ENCODE measurements at places on chromosomes 16 and 17.

- no peak for DNase-seq
Measured at GRCh38 chr16:31535737-31536136, 8.0 kb downstream of the AHSP start.

DNA sequence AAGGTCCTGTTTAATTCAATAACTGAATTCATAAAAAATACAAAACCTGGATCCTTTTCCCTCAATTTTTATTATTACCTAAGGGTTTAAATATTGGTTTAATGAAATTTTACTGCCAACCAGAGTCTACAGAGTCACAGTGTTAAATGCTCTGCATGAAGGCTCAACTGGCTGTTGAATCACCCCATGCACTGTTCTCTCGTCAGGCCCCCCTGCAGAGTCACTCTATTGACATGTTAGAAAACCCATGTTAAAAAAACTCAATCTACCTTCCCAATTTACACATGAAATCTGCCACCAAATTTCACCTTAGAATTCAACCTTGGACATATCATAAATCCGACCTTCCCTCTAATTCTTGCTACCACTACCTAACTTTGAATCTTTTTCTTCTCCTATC is 43.3 kb upstream of the ULK2 start:
- DNase-seq: no peak

DNA sequence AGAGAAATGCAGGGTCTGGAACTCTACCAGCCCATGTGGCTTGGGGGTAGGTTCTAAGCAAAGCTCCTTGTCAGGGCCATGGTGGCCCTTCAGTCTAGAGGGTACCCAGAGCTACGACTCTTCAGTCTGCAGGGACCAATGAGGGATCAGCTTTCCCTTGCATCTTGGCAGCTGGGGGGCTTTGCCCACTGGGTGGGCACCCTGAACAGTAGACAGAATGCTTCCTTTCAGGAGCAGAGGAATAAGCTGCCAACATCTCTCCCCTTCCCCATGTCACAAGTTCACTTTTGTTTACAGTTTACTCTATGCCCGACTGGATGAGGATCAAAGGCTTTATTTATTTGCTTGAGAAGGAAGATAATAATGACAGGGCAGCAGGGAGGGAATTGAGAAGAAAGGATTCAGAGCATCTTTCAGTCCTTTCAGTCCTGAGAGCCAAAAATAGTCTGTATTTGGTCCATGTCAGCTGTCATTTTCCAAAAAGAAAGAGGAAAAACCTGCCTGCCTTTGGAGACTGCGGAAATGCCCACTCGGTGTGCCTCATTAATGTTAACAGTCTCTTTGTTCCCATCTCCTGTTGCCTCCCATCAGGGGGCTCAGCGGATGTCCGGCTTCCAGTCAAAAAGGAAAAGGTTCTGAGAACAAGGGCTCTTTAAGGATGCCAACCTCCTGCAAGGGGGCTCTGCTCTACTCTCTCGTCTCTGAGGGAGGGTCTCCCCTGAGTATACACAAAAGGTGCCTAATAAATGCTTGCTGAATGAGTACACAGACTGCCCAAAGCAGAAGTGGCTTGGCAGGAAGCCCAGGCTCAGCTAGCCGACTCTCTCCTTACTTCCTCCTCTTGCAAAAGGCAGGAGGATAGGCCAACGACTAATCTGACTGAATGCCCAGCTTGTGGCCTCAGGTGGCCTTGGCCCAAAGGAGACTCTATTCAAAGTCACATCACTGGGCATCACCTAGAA is 17.1 kb downstream of the TRAF4 start:
- no peak for DNase-seq

DNA sequence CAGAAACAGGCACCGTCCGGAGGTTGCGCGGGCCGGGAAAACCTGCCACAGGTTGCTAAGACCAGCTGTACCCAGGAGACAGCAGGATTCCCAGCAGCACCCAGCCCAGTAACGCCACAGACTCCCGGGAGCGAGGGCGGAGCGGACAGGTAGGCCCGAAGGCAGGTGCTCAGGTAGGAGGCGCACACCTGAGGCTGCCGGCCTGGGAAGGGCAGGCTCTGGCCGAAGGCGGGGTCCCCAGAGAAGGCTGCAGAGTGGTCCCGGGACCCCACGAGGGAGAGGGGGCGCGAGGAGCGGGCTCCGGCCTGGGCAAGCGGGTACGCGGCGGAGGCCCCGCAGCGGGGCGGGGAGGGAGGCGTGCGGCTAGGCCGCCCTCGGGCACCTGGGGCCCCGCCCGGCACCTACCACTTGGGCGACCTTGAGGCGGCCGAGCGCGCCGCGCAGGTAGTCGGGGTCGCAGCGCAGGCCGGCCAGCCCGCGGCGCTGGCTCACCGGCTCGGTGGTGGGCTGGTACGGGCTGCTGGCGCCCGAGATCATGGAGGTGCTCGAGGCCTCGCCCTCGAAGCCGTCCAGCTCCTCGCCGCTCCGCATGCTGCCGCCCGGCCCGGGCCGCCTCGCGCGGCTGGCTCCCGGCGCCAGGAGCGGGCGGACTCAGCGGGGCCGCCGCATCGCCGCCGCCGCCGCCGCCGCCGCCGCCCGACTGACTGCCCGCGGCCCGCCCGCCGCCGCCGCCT is 441 bp downstream of the CMTM4 start:
- no peak for DNase-seq

GRCh38 chr16:185691-186090 is 5.4 kb downstream of the HBQ1 start:
- no peak for DNase-seq

GRCh38 chr17:78379131-78379491 is 662 bp downstream of the PGS1 start:
- DNase-seq: no peak

DNA sequence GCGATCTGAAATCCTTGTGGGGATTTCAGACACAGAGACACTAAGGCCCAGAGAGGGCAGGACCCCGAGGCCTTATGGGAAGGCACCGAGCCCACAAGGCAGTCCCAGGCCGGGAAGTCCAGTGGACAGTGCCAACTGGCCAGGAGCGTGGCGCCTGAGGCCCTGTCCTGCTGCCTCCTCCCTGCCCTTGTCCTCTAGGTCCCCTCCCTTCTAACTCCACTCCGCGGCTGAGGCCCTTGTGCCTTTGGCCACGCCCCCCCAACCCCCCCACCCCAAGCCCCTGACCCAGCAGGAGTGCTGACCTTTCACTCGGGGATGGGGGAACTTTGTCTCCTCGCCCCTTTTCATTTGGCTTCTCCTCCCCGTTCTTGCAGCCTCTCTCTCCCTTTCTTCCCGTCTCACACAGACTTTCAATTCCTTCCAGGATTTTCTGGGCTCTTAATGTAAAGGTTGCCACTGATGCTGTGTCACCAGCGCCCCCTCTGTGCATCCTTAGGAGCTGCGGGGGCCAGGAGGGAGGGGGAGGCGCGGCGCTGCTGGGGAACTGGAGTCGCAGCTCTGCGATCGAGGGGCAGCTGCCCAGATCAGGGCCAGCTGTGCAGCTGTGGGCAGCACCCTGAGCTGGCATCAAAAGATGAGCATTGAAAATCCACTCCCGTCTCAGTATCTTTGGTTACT is 29.1 kb downstream of the CRHR1 start:
- DNase-seq: no peak

- no peak for DNase-seq
Measured at GRCh38 chr16:64375391-64375980, 746.4 kb downstream of the CDH11 start.

DNA sequence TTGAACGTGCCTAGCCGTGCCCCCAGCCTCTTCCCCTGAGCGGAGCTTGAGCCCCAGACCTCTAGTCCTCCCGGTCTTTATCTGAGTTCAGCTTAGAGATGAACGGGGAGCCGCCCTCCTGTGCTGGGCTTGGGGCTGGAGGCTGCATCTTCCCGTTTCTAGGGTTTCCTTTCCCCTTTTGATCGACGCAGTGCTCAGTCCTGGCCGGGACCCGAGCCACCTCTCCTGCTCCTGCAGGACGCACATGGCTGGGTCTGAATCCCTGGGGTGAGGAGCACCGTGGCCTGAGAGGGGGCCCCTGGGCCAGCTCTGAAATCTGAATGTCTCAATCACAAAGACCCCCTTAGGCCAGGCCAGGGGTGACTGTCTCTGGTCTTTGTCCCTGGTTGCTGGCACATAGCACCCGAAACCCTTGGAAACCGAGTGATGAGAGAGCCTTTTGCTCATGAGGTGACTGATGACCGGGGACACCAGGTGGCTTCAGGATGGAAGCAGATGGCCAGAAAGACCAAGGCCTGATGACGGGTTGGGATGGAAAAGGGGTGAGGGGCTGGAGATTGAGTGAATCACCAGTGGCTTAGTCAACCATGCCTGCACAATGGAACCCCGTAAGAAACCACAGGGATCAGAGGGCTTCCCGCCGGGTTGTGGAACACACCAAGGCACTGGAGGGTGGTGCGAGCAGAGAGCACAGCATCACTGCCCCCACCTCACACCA is 724 bp downstream of the GAA start:
- DNase-seq: no peak

GRCh38 chr16:30839523-30840227 is 52.7 kb upstream of the ZNF629 start:
- DNase-seq: no peak

- DNase-seq: no peak
Measured at GRCh38 chr17:58788199-58788598, 32.5 kb downstream of the PPM1E start.

- DNase-seq: no peak
Measured at GRCh38 chr16:50263940-50264929, 2.1 kb upstream of the ADCY7 start.

DNA sequence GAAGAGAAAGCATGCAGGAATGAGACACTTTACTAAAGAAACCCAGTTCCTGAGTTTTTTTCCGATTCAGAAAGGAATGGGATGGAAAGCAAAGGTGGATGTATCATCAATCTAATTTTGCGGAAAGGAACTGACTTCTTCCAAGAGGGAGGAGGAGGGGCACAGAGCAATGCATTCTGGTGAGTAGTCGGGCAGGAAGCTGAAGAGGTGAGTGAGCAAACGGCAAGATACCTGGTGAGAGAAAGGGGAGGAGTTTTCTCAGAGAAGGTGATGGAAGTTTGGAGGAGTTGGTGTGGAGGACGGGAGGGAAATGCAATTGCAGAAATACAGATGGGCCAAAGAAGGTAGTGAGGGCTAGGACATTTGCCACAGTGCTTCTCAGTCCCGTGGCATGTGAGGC is 713.2 kb downstream of the KCNJ2 start:
- DNase-seq: no peak

DNA sequence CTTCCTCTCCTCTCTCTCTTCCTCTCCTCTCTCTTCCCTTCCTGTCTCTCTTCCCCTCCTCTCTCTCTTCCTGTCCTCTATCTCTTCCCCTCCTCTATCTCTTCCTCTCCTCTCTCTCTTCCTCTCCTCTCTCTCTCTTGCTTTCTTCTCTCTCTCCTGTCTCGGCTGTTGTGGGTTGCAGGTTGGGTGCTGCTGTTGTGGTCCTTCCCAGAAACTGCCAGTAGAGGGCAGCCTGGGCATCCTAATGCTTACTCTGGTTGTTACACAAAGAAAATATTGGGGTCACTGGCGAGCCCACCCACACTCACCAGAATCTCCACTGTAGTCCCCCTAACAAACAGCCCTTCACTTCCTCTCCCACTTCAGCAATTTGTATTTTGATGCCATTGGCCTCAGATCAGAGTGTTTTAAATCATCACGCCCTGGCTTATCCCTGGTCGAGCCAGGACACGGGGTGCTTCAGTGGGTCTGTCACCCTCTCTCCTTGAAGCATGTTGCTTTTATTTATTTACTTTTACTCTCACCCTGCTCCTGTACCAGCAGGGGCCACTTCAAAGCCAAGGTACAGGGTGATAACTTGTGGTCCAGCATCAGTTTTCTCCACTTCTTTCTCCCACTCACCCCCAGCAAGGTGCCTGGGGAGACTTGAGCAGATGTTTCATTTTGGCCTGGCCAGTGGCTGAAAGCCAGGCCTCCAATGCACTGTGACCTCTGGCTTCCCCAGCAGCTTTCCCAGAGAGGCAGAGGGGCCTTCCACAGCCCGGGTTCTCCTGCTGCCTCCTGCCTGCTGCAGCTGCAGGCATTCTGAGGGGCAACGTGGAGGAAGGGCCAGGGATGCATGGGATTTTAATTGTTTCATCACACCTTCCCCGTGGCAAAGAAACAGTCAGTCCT is 4.7 kb upstream of the MMP15 start:
- DNase-seq: peak; percentile 40

DNA sequence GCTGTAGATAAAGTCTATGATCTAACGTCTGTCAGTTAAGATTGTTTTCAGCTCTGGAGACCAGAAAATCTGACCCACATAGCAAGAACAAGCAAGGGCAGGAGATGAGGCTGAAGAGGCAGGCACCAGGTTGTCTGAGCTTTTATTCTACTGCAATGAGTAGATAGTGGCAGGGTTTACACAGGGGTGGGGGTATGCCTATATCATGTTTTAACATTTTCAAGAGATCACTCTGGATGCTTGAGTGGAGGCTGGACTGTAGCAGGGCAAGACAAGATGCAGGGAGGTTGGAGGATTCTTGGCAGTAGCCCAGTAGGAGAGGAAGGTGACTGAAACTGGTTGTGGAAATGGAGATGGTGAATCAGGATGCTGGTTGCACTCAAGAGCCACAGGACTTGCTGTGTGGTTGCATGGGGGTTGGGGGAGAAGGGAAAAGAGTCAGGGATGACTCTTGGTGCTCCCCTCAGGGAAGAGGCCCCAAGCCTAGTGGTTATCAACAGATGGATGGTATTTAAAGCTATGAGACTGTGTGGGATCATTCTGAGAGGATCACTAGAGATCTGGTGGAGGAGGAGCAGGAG is 143.1 kb upstream of the KCNJ18 start:
- DNase-seq: no peak

GRCh38 chr17:31544186-31544585 is 152.7 kb downstream of the RAB11FIP4 start:
- DNase-seq: no peak

DNA sequence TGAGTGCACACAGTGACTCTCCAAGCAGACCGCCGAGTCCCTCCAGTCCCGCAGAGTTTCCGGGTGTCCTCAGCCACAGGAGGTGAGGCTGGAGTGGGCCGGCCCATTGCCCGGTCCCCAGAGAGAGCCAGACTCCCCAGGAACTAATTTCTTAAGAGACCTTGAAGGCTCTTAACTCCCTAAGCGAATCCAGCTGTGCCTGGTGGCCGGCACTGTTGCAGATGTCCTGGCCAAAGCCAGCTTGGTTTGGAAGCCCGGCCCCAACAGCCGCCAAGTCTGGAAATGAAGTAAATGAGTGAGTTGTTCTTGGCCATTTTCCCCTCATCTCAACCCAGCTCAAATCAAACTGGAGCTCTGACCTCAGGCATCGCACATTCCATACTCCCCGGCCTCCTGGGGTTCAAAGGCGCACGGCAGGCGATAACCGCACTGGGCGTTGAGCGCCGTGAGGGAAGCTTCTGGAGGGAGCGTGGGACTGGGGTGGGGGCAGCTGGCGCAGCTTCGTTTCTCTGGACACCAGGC is 42.0 kb downstream of the CMIP start:
- no peak for DNase-seq
